Ecto neural progenitor cell (in vitro differentiated cells): ENCODE measurements at places on chromosomes 12 and 14.

GRCh38 chr12:104782296-104782695, 175.8 kb downstream of the SLC41A2 start:
- no peak for DNase-seq

DNA sequence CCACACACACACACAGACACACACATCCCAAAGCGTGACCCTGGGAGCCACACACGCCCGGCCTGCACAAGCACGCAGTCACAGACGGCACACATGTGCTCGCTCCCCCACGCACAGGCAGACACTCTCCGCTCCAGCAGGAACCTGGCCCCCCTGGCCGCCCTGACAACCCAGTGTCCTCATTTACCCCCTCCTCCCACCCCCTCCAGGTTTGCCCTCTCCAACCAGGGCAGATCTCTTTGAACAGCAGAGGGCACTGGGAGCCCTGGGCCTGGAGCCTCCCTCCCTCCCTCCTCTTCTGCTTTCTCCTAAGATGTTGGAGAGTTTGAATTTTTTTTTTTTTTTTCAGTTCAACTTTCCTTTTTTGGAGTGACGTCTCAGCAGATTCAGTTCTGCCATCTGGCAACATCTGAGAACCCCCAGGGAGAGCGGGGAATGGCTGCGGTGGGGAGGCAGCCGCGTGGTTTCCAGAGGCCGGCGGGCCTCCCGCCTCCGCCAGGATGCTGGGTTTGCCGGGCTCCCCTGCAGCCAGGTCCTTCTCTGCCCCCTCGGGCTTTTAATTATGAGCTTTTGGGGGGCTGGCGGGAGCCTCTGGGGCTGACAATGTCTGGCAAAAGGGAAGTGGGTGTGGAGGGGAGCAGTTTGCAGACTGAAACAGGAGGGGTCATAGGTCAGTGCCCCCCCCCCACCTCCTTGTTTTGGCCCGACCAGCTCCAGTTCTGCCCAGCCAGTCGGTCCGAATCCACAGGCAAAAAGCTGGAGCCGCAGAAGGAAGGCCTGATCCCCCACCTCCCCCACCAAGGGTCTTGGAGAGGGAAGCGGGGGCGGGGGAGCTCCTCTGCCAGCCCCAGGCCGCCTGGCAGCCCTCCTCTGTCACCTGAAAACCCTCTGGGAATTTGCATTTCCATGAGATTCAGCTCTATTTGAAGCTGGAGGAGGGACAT, 1.3 kb upstream of the NCOR2 start:
- peak; percentile 78 for DNase-seq

- DNase-seq: no peak
Measured at GRCh38 chr12:132836795-132837331, 8.2 kb upstream of the GOLGA3 start.

GRCh38 chr14:29743531-29743930, 184.1 kb downstream of the PRKD1 start:
- DNase-seq: no peak

GRCh38 chr14:80956922-80957321, 1.5 kb downstream of the TSHR start:
- DNase-seq: no peak

- DNase-seq: no peak
Measured at GRCh38 chr12:76018672-76019071, 12.9 kb downstream of the PHLDA1 start.

GRCh38 chr14:29802211-29802610, 125.4 kb downstream of the PRKD1 start:
- no peak for DNase-seq

DNA sequence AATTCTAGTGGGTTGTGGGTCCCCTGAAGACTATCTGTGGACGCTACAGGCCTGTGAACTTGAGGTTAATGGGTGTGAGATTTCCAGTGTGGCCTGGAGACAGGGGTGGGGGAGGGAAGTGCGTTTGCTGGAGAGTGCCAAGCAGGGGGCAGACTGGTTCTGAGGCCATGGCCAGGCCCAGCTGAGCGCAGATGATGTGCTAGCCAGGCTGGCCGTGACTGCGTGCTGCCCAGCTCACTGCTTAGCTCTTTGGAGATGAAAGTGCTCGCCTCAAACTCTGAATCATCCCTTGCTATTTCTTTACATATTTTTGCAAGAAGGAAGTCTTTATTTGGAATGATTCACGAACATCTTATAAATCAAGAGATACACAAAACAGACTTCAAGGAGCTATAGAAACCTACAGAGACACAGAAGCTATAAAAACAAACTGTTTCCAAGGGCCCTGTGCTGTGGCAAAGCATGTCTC, 75.2 kb upstream of the PLEKHG3 start:
- no peak for DNase-seq

- DNase-seq: no peak
Measured at GRCh38 chr14:77186911-77187648, 5.5 kb downstream of the TMEM63C start.

GRCh38 chr14:65169351-65169750, 67.0 kb upstream of the MAX start:
- DNase-seq: no peak

DNA sequence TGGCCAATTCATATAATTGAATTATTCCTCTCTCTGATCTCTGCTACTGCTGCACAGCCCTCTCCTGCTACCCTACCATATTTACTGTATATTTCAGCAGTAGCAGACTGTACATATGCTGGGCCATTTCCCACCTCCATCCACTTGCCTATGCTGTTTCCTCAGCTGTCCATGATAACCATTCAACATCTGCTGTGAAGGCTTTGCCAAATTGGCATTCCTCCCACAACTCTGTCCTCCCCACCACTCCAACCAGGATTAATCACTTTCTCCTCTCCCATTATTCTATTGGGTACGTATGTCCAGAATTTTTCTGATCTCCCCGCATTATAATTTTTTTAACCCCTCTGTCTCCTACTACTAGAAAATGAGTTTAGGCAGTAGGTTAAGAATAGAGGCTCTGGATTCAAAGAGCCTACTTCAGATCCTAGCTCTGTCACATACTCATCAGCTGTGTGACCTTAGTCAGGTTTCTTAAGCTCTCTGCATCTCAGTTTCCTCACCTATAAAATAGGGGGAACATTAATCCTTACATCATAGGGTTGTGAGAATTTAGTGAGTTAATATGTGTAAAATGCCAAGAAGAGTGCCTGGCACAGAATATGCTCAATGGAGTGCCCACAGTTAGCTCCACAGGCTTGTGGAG, 123.3 kb downstream of the KICS2 start:
- DNase-seq: no peak

GRCh38 chr12:18400186-18400585, 138.9 kb downstream of the PIK3C2G start:
- DNase-seq: no peak

- DNase-seq: peak; percentile 78
Measured at GRCh38 chr14:64725261-64725815, 21.1 kb downstream of the PLEKHG3 start.

- no peak for DNase-seq
Measured at GRCh38 chr12:67750513-67751183, 102.1 kb downstream of the DYRK2 start.

- DNase-seq: no peak
Measured at GRCh38 chr14:54109521-54110120, 153.0 kb upstream of the BMP4 start.

DNA sequence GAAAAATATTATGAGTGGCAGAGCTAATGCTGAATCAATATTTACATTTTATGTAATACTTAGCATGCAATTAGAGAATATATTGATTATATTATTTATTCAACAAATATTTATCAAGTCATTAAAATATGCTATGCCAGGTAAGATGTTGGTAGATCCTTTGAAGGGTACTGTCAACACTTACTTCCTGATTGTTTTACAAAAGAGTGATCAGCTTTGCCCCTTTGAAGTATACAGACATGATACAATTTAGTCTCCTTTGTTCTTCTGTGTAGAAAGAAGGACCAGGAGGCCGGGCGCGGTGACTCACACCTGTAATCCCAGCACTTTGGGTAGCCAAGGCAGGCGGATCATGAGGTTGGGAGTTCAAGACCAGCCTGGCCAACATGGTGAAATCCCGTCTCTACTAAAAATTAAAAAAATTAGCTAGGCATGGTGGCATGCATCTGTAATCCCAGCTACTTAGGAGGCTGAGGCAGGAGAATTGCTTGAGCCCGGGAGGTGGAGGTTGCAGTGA, 73.9 kb upstream of the IFNG-AS1 start:
- no peak for DNase-seq

DNA sequence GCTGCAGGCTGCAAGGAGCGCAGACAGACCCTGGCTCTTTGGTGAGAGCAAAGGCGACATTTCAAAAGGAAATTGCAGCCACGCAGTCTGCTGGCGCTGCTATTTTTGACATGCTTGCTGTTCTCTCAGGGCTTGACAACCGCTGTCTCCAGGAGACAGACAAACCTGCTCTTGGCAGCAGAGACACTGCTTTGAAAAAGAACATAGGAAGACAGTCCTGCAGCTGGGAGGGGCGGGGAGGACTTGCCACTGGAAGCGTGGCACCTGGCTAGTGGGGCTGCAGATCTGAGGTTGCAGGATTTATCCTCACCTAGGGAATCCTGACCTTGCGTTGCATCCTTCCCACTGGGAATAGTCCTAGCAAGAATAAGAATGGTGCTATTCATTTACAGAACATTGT, 91.8 kb upstream of the KCNA1 start:
- DNase-seq: no peak

- no peak for DNase-seq
Measured at GRCh38 chr12:111672822-111673381, 12.9 kb downstream of the BRAP start.

GRCh38 chr14:32813401-32813800, 125.3 kb upstream of the NPAS3 start:
- no peak for DNase-seq

DNA sequence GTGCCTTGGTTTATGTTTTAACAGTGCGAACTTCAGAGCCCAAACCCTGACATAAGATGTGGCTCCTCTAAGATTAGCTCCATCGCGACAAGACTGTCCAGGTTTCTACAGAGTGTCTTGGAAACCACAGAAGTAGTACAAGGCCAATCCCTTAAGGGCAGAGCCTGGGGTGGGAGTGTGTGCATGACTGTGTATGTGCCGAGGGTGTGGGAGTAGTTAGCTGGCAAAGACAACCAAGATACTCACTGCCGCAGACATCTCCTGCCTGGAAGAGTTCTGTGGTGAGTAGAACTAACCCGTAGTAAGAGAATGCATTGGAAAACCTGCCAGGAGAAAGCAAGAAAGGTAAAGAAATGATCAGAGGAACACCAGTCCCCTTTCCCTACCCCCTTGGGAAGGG, 54.1 kb downstream of the DAO start:
- no peak for DNase-seq

DNA sequence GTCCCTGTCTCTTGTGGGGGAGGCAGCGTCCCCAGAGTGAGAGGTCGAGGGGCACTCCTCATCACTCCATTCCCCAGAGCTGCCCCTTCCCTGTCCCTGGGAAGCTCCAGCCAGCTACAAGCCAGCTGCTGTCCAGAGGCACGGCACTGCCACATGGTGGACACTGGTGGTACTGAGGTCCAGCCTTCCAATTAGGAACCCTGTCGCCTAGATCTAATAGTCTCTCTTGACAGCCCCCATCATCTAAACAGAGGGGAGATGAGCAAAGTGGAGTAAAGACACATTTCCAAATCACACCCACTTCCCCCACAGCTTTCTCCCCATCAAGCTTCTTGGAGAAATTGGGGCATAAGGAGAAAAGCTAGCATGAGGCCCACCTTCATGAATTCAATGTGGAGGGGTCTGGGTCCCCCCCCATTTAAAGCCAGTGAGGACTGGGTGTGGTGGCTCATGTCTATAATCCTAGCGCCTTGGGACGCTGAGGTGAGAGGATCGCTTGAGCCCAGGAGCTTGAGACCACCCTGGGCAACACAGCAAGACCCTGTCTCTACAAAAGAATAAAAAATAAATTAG, 2.1 kb upstream of the INHBE start:
- peak; percentile 92 for DNase-seq

DNA sequence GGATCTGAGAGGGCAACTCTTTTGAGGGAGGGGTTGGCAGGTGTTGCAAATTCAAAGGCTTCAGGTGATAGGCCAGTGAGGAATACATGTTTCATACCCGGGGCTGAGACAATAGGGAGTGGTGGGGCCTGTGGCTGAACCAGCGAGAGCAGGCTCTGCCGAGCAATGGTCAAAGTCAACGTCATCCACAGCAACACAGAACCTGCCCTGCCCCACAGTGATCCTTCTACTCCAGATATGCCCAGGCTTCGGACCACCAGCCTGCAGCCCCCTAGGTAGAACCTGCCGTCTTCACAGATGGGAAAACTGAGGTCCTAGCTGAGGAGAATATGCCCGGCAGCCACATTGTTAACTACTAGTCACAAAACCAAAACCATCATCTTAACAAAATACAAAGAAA, 4.1 kb downstream of the SERPINA1 start:
- peak; percentile 29 for DNase-seq

- DNase-seq: no peak
Measured at GRCh38 chr12:11134305-11134704, at the start of gene TAS2R30. Gene TAS2R30, minus strand, starts transcription at chr12:11134644. Its CDS starts 400 bp downstream, at chr12:11134244.

GRCh38 chr12:130041983-130042812, 120.1 kb upstream of the FZD10 start:
- peak; percentile 94 for DNase-seq

DNA sequence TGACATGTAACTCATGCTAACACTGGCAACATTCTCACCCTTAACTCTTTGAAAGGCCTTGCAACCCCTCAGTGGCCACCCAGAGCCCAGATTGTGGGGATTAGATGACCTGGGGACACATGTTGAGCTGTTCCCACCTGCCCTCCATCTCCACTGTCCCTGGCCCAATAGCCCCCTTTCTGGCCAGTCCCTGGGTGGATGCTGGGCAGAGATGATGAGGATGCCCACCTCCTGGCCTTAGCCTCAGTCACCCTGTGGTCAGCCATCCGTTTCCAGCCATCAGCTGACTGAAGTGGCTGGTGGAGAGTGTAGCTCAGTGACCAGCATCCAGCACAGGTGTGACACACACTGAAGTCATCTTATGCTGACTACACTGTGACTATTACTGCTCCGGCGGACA, 4.7 kb downstream of the ANHX start:
- DNase-seq: no peak

DNA sequence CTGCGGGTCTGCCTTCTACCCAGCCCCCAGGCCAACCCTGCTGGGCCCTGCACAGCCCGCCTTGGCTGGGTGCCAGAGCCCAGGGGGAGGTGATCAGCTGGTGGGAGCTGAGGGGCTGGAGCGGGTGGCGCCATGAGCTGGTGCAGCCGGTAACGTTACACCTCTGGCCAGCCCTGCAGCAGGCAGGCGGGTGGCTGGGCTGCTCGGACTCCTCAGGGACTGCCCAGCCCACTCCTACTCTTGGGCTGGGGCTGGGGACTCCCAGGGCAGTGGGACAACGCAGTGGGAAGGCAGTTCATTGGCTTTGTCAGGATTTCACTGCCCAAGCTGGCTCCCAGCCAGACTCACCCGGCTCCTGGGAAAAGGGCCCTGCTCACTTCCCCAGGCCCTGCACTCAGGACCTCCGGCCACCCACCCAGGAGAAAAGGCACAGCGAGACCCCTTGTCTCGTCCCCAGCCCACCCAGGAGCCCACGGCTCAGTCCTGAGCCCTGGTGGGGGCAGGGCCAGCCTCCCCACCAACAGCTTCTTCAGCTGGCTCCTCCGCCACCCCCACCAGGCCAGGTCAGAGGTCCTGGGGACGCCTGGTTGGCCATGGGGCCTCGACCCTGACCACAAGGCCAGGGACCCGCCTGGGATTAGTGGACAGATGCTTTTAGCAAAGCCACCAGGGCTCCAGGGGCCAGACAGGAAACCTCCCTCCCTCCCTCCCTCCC, 1.0 kb downstream of the PGF start:
- DNase-seq: peak; percentile 69

- DNase-seq: no peak
Measured at GRCh38 chr14:32719601-32720000, 219.1 kb upstream of the NPAS3 start.
